ENCODE measurements at places on chromosomes 7 and 10.

DNA sequence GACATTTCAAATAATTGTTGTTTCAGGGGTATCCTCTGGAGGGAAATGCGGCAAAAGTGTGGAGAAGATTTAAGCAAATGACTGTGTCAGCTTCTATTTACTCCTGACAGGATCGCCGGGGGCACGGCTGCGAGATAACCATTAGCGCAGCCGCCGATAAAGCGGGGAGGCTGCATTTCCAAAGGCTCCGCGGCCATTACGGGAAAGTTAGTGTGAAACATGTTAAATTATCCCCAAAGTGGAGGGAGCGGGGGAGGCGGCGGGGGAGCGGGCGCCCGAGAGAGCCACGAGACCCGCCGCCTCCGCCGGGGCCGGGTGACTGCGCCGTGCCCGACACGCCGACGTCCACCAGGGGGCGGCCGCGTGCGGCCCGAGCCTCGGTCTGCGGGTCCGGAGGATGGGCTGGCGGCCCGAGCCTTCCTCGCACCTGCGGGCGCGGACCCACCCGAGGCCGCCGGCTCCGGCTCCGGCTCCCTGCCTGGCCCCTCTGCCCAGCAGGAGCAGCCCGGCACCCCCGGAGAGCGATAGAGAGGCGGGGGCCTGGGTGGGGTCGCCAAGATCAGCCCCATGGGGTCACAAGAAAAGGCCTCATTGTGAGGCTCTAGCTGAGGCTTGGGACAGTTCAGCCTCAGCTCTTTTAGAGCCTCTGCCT, 74.4 kb upstream of the PAX2 start:
- DNase-seq: peak; percentile 57

DNA sequence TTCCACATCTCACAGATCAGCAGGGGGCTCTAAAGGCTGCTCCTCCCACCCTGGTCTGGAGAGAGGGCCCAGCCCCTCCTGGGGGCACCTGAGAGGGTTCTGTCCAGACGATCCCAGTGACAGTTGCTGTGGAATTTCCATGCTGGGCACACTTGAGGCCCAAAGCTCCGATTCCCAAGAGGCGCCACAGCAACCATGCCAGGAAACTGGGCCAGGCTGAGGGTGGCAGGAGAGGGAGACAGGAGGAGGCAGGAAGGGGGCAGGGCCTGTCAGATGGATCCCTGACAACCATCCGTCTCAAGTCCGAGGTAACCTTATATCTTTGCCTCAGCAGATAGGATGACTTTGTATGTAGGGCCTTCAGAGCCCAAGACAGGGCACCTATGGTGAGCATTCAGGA, 4.3 kb upstream of the NOS3 start:
- DNase-seq: no peak

DNA sequence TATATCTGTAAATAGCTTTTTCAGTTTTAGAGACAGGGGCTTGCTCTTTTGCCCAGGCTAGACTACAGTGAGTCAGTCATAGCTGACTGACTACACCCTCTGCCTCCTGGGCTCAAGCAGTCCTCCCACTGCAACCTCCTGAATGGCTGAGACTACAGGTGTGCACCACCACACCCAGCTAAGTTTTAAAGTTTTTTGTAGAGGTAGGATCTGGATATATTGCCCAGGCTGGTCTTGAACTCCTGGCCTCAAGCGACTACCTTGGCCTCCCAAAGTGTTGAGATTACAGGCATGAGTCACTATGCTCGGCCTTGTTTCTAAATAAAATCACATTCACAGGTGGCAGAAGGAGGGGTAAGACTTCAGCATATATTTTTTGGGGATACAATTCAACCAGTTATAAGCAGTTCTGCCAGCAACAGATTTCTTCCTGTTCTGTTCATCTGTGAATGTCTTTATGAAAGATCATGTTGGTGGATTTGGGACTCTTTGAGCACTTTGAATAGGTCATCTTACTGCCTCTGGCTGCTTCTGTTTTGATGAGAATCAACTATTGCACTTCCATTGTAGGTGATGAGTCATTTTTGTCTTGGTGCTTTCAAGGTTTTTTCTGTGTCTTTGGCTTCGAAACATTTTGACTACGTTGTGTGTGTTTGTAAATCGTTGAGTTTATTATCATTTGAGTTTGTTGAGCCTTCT, 15.7 kb downstream of the RBM33 start:
- no peak for DNase-seq

- DNase-seq: no peak
Observed at GRCh38 chr10:18438361-18439126, 212.8 kb downstream of the NSUN6 start.

DNA sequence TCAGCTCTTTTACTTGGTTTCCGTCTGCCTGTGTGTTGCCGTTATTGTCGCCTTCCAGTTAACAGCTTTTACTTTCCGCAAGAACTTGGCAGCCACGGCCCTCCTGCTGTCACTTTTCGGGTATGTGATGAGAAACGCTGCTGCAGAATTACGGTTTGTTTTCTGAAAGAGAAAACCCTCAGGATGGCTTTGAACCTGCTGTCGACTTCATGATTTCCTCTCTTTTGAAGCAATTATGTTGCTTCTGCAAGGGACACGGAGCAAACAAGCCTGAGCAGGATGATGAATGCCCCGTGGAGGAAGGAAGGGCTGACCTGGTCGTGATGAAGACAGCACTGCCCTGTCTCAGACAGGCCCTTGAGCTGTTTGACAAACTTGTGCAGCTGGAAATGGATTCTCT, 339.8 kb downstream of the ABCA13 start:
- DNase-seq: no peak

DNA sequence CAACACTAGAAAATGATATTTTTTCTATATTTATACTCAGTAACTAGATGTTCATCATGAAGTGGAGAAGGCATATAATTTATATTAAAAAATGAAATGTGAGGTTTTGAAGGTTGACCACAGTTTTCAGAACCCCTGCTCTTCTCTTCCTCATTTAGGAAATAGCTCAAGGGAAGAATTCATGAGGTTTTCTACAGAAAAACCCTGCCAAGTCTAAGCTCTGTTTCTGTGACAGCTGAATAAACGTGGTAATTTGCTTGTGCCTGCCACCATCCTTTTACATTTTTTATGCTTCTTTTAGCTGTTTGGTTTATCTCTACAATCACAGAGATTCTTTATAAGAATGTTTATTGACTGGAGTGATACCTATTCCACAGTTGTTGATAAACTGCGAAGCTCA, 630.3 kb upstream of the POT1 start:
- no peak for DNase-seq

GRCh38 chr7:125664625-125665024, 735.0 kb upstream of the POT1 start:
- no peak for DNase-seq

GRCh38 chr10:80603516-80603915, 65.8 kb downstream of the SH2D4B start:
- DNase-seq: no peak

DNA sequence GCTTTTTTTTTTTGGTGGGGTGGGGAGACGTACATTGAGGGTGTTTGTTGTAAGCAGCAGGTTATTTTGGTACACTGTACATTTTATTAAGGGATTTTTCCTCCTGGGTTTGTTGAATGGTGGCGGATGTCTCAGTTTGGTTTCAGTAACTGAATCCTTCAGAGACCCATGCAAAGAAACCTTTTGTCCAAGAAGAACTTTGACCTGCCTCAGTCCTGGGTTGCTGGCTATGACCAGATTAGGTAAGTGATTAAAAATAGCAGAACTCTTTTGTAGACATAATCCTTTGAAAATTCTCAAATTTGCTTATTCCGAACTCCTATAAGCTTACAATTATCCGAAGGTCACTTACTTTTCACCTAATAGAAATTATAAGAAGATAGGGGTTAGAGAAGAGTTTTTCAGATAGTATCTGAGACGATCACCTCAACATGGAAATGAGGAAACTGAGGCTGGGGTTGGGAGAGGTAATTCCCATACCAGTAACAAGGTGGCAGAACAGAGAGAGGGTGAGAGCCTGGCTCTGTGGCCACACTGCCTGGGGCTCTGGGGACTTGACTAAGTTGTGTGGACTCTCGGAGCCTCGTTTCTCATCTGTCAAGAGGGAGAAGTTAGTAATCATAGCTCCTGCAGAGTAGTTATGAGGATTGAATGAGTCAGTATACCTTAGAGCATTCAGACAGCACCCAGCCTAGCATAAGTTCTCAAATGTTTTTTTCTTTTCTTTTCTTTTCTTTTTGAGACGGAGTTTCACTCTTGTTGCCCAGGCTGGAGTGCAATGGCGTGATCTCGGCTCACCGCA, 87.4 kb downstream of the CCNY start:
- DNase-seq: peak; percentile 70

- DNase-seq: no peak
Observed at GRCh38 chr7:70229242-70229641, 631.0 kb downstream of the AUTS2 start.
